Non-pigmented ciliary epithelial cell (primary cell): ENCODE measurements at places on chromosomes 1 and 21.

- no peak for DNase-seq
These were observed 199.0 kb downstream of the LBR start for GRCh38 chr1:225228871-225229303.

DNA sequence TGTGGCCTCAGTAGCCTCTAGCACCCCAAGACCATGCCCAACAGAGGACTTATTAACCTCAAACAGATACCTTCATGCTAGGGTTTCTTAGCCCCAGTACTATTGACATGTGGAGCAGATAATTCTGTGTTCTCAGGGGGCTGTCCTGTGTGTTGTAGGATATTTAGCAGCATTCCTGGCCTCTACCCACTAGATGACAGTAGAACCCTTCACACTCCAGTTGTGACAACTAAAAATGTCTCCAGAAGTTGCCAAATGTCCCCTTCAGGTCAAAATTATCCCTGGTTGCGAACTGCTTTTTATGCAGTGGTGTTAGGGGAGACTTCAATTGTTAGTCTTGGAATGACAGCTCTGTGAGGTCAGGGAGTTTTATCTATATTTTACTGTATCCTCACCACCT, 8.1 kb downstream of the KAZN start:
- no peak for DNase-seq

GRCh38 chr1:223208164-223209076, 65.4 kb upstream of the TLR5 start:
- no peak for DNase-seq

DNA sequence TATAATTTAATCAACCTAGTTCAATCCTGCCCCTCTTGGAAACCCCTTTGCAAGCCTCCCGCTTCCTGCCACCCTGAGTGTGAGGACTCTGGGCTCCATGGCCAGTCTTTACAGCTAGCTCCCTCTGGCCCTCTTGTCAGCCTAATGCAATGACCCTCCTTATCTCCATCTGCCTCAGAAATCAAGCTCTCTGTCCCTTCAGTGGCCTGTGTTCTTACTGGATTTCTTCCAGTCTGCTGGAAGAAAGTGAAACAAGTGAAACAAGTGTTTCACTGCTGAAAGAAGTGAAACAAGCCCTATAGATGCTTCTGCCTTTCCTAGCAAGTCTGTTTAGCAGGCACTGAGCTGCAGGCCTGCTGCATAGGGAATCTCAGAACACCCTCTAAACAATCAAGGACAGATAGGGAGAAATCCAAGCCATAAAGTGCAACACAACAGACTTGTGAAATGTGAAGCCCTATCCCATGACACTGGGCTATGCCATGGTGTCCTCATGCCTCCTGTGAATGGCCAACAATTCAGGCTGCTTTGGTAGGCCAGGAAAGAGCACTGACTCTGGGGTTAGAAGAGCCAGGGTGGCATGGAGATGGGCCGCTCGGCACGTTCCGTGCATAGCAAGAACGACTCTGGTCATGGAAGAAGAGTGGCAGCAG, 55.9 kb downstream of the FAM163A start:
- DNase-seq, result no peak

GRCh38 chr1:206568256-206568655, 44.0 kb downstream of the EIF2D start:
- DNase-seq, result no peak

DNA sequence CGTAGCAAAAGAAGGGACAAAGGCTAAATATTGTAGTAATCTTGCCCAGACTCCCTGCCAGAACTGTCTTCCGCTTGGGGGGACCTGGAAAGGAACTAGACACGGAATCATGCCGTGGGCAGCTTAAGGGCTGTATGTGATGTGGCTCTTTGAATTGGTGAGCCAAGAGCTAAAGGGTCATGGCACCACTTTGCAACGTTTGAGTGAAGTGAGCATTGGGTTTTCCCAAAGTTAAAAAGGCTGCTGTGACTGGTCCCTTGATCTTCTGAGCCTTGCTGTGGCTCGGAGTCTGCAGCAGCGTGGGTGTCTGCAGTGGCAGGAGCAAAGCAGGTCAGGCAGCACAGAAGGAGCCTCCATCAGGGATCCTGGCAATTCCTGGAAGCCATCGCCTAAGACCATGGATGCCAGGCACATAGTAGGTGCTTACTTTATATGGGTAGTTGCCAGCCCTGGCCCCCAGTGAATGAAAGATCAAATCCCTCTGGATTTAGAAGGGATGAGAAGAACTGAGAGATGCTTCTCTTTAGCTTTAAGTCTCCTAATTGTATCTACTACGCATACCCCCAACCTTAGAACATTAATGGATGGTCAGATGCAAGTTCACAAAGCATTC, 1.8 kb downstream of the SMYD2 start:
- no peak for DNase-seq

DNA sequence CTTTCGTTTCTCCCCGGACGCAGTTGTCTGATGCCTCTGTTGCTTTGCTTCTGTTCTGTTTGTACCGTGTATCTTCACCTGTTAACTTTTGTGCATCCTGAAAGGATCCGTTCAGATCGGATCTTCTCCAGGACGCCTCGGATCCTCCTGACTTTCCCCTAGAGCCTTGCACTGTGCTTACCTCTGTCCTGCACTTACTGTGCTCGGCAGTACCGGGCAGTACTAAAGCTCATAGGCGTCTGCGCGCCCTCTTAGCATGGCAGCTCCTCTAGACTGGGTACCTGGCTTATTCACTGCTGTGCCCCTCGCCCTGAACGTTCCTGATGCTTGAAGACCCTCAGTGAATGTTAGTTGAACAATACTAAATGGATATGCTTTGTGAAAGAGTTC, 934 bp downstream of the SCP2 start:
- DNase-seq, result no peak

GRCh38 chr1:97451046-97451826, 469.6 kb downstream of the DPYD start:
- no peak for DNase-seq

- no peak for DNase-seq
These were observed 478.1 kb downstream of the TTLL7 start for GRCh38 chr1:83520797-83521196.

DNA sequence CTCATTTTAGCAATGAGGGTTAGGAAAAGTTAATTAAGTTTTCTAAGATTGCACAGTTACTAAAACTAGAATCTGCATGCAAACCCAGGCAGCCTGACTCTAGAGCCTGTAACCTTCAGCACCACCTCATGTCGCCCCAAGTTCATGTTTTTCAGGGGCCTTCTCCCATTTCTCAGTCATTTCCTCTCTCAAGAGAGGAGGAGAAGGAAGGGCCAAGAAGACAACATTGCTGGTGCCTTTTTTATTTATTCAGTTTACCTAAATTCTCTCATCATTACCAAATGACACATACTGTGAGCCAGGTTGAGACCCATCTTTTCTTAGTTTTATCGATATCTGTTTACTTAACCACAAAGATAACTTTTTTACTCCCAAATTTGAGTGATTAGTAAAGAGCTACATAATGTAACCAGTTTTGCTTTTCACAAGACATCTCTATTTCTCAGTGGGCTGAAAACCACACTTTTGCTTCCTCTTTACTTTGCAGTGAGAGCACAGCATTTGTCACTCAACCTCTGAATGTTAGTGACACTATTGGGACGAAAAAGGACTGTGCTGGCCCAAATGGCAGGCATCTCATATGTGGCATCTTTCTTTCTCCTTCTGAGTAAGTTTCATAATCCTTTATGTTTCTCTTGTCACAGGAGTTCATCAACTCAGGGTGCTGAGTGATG, at the start of gene CD101:
TSS of gene CD101 (plus strand) at position 507 of the 674 bp plus-strand sequence. CDS start at position 565, 58 bp downstream.
- DNase-seq, result no peak

- no peak for DNase-seq
These were observed 363.6 kb upstream of the C1orf174 start for GRCh38 chr1:4263699-4264098.

DNA sequence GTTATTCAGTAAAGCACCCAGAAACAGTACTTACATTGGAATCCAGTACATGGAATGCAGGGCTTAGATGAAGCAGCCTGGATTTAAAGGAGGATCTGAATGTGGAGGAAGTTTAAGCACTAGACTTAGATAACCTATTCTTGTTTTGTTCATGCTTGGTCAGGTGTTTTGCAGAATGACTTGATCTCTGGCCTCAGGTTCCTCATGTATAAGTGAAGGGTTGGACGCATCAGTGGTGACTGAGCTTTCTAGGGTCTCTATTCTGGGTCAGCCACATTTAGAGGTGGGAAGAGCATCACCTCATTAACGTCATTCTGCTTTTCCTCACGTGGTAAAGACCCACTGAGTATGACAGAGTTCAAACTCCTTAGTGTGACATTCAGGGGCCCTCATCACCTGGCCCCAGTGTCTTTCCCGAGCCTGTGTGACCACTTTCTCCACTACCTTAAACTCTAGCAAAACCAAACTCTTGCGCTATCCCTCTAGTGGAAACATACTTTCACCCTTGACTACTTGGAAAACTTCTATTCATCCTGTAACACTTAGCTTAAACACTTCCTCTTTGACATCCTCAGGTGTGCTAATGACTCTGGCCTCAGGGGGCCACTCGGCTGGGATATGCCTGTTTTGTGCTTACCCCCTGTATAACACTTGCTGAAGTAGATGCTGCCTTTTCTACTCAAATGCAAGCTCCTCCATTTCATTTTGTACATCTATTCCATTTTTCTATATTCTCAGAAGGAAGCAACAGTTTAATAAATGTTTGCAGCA, 871 bp upstream of the ERICH3 start:
- no peak for DNase-seq

GRCh38 chr1:7490576-7490975, 280.5 kb upstream of the VAMP3 start:
- DNase-seq, result no peak

- DNase-seq, result no peak
These were observed 291.2 kb downstream of the PTPRC start for GRCh38 chr1:198929961-198930599.

- peak; percentile 68 for DNase-seq
These were observed 131.4 kb downstream of the ST6GALNAC5 start for GRCh38 chr1:76998582-76999223.

- no peak for DNase-seq
These were observed 283.1 kb downstream of the GRIK1 start for GRCh38 chr21:29656504-29657239.
